ENCODE measurements at places on chromosomes 5 and 9.

DNA sequence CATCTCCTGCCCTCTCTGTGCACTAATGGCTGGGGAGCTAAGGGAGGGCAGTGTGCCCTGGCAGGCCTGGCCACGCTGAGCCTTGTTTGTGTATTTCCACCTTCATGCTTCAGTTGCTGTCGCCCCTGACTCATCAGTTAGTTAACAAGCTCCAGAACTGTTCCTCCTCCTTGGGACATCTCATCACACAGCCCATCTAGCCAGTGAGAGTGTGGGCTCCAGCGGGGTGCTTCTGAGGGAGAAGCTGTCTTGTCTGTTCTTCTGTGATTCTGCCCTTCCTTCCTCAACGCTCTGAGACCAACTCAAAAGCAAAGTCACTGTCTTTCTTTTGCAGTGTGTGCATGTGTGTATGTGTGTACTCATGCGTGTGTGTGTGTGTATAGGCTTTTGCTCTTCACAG is 58.3 kb upstream of the CPEB4 start:
- no peak for DNase-seq

- DNase-seq: no peak
Observed at GRCh38 chr5:116671211-116671736, 96.7 kb upstream of the SEMA6A start.

DNA sequence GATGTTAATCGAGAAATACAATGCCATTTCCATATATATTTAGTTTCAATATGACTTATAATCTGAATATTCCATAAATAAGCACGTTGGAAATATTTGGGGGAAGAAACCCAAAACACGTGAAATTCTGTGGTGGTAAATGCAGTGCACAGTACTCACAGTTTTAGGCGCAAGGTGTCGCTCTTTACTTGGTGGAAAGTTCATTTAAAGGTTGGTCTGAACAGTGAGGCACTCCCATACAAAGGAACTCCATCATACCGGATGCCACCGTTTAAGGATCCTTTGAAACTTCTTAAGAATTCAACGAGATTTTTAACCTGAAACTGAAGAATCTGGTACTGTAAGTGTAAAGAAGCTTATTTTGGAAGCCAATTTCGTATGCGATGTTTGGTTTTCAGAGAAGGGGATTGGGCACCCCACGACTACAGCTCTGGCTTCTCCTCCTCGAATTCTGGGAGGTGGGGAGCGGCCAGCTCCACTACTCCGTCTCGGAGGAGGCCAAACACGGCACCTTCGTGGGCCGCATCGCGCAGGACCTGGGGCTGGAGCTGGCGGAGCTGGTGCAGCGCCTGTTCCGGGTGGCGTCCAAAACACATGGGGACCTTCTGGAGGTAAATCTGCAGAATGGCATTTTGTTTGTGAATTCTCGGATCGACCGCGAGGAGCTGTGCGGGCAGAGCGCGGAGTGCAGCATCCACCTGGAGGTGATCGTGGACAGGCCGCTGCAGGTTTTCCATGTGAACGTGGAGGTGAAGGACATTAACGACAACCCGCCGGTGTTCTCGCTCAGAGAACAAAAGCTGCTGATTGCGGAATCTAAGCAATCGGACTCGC is at the start of gene PCDHA11:
TSS of gene PCDHA11 (plus strand) at position 237 of the 834 bp plus-strand sequence. CDS start at position 384, 147 bp downstream.
- DNase-seq: no peak

DNA sequence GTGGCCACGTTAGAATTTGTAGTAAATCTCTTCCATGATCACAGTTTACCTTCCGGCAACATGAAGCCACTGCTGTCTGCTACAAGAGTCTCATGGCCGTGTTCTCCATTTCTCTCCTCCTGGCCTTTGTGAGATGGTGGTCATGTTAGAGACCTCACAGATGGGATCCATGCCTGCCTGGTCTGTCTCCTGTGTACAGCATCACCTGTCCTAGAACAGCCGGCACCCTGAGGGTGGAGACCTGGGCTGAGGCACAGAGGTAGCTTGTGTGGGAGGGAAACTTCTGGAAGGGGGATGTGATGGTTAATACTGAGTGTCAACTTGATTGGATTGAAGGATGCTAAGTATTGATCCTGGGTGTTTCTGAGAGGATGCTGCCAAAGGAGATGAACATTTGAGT is 3.1 kb upstream of the FCN2 start:
- DNase-seq: no peak

DNA sequence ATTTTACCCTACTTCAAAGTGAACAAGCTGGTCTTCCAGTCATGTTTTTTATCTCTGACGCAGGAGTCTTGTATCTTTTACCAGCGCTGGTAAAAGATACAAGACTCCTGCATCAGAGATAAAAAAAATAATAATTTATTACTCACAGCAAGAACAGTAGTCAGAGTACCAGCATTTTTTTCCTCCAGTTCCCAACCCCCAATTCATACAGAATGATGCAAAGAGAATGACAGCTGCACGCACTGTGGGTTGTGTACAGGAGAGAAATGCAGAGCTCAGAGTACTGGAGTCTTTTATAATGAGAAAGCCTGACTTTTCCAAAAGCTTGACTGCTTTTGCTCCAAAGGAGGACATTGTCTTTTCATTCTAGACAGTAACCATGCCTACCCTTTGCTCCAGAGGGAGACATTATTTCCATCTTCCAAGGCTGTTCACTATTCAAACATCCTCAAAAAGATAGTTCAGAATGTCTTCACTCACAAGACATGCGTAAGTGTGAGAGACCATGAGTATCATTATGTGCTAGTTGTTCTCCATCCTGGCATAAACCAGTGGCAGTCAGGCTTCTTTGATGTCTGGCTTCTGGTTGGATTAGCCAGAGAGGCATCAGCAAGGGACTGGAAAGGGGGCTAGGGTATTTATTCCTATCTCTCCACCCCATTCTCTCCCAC is 14.3 kb upstream of the RANBP6 start:
- no peak for DNase-seq

GRCh38 chr5:97297063-97297703 is 114.1 kb upstream of the RIOK2 start:
- no peak for DNase-seq

GRCh38 chr9:2208991-2209390 is 193.8 kb downstream of the SMARCA2 start:
- DNase-seq: no peak

- no peak for DNase-seq
Observed at GRCh38 chr9:105147110-105147871, 97.2 kb upstream of the SLC44A1 start.

DNA sequence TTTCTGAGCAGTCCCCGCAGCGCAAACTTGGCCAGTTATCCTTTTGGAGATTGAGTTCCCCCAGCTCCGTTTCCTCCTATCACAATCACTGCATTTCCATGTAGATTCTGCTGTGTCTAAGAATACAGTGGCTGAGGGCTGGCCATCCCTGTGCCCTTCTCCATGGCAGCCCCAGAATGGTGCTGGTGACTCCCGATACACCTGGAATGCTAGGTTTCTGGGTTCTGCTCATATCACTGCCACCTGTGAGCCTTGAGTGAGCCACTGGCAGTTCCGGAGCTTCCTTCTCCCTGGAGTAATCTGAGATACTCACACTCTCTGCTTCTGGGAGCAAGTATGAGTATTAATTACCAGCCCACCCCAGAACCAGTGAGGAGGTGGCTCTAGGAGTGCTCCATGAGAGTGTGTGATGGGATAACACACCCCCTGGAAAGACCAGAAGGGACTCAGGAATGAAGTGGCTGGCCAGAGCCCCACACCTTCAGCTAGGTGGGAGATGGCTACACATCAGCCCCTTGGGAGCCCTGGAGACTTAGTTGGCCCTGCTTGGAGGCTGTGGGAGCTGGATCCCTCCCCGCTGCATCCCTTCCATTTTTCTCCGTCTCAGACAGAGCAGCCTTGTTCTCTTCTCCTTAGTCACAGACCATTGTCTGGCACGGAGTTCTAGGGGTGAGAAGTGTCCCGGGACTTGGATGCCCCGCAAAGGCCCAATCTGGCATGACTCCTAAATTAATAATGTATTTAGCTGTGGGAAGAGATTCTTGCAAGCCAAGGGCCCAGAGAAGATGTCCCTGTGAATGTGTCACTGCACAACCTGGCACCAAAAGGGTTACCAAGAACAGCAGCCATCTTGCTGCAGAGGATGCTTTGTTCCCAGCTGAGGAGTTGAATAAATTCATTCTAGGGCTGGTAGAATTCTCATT is 4.9 kb downstream of the PCDHGC5 start:
- DNase-seq: no peak

DNA sequence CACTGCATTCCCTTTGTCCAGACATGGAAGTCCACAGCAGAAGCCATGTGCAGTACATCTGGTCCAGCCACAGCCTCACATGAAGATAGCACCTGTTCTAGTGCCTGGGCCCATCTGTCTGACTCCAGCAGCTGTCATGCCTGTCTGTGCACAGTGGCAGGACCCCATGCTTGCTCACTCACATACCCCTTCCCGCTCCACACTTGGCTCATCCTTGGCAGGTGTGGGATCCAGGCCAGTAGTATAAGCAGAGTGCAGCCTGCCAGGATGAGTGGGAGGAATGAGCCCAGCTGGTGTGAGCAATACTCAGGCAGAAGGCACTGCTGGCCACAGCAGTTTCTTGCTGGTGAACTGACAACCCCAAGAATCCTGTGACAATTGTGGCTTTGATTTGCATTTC is 168.0 kb downstream of the PRDM9 start:
- DNase-seq: no peak

- no peak for DNase-seq
Observed at GRCh38 chr9:91426123-91426745, 2.6 kb upstream of the NFIL3 start.

- DNase-seq: no peak
Observed at GRCh38 chr9:77433675-77434445, 214.3 kb downstream of the GNA14 start.

GRCh38 chr5:74161170-74161569 is 479.4 kb downstream of the ENC1 start:
- no peak for DNase-seq

DNA sequence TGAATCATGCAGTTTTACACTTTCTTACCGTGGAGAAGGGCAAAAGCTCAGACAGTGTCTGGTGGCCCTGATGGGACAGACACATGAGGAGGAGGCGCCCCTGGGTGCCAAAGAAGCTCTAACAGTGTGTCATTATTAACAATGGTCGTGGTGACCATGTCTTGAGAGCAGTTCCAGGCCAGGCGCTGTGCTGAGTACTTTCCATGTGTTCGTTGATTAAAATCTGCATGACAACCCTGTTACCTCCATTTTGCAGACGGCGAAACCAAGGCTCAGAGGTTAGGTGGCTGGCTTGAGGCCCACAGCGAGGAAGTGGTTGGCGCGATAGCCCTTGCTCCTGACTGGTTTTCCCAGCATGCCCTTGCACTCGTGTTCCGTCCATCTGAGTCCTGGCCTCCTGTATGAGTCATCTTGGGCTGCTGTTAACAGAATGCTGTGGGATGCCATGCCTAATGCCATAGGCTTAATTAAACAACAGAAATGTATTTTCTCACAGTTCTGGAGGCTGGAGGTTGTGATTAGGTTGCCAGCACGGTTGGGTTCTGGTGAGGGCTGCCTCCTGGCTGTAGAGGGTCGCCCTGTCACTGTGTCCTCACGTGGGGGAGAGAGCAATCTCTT is 92.0 kb downstream of the AMBP start:
- DNase-seq: no peak

Measured in NCI-H1417 treated with DMSO at 0.1 percent for 48 hours (cell line).